ENCODE measurements at places on chromosomes 1 and 21.

DNA sequence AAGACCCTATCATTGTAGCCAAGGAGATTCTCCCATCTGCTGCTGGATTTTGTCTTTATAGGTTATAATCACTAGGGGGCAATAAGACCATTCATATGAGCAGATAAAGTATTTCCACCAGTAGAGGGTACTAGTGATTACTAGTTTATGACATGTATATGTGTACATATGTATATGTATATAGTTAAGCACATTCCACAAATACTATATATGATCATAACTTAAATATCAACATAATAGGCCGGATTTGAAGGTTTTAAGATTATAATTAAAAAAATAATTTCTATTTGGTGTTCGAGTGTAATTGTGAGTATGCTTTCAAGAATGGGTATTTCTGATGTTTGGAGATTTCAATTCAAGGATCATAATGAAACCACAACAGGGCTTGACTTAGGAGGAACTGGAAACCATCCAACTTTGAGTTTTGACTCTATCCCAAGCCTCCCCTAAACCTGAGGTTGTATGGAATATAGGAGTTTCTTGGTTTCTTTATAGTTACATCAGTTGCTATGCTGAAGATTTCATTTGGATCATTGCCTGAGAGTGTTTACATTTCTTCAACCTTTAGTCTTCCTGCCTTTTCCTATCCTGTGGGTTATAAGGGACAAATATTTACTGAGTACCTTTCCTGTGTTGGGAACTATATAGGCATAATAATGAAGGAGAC, 16.9 kb downstream of the TCEANC2 start:
- DNase-seq, result no peak

DNA sequence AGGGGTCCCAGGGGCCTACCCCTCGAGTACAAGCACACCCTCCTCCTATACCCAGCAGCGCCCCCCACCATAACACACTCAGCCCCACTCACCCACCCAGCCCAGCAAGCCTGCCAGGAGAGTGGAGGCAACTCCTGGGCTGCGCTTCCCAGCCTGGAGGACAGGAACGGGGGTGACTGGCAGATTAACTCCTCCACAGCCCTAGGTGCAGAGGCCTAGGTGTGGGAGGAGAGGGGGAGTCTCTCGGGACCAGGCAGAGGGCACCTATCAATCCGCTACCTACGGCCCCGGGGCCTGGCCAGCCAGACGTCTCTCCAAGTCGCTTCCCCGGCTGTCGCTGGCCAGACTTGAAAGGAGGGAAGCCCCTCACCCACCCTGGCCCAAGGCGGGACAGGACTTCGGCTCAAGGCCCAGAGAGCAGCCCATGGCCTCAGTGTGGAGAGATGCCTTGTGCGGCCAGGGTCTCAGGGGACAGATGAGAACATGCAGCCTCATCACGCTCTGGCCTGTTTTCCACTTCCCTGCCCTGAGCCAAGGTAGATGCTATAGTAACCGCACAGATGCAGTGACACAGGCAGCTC, 24.9 kb downstream of the MATN1 start:
- no peak for DNase-seq

DNA sequence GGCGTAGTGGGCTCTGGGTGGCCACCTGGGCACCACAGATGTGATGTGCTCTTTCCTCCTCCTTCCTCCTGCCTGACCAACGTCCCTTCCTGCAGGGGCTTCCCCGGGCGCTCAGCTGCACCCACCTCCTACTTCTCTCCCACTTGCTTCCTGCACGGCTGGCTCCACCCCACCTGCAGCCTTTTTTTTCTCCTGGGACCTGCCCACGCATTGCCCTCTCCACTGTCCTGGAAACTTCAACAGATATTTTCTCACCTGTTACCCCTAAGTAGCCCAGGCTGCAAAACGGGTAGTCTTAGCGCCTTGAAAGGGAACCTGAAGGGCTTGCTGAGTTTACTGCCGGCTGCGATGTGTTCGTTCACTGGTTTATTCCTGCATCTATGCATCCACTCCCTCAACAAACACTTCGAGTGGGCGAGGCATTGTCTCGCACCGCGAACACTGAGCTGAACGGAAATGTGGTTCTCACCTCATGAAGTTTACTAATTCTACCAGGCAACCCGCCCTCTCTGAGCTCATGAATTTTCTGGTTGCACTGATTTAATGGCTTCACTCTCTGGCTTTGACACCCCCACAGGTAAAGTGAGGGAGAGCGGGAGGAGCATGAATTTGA, 23.6 kb downstream of the ZBTB18 start:
- no peak for DNase-seq

GRCh38 chr1:61202854-61203598, 120.7 kb downstream of the NFIA start:
- DNase-seq, result no peak

- DNase-seq, result no peak
These were observed 187.3 kb downstream of the RYR2 start for GRCh38 chr1:237229333-237229732.

- no peak for DNase-seq
These were observed 96.7 kb downstream of the NGF start for GRCh38 chr1:115241309-115241708.

DNA sequence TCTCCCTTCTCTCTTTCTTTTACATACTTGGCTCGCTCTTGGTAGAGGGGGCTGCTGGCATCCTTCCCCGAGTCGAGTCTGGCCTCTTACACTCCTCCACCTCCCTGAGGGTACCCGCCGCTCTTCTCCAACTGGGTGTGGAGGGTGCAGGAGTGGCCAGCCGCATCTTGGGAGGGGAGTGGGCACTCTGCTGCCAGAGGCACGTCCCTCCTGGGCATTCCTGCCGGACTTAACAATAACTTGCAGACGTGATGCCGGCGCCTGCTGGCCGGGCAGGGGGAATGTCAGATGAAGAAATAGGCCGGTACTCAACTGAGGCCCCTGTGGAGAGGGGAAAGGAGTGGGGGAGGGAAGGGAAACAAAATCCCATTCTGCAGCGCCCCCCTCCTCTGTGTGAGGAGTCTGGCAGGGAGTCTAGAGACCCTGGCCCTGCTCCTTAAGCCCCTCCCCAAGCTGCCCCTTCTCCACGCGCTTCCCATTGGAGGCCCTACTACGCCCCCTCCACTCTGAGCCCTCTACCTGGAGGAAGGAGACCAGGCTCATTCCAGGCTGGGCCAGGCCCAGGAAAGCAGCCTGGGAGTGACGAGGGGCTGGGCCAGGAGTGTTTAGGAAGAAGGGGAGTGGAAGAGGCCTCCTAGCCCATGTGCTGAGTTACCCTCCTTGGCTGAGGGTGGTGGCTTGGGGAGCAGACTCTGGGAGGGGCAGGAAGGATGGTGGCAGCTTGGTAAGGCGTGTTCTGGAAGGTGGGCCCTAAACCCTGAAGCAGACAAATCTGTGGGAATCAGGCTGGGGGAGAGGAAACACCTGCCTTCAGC, 1.8 kb downstream of the ATP2B4 start:
- DNase-seq, result no peak

GRCh38 chr1:232667778-232668165, 37.8 kb upstream of the SIPA1L2 start:
- no peak for DNase-seq

GRCh38 chr1:118147522-118147921, 37.5 kb downstream of the SPAG17 start:
- no peak for DNase-seq

- DNase-seq, result no peak
These were observed 68.7 kb downstream of the CASZ1 start for GRCh38 chr1:10727751-10728232.

GRCh38 chr1:80882553-80882952, 918.2 kb upstream of the ADGRL2 start:
- peak; percentile 76 for DNase-seq

- no peak for DNase-seq
These were observed 20.6 kb downstream of the PGBD2 start for GRCh38 chr1:248926401-248927182.

GRCh38 chr1:211339631-211340041, 13.0 kb downstream of the TRAF5 start:
- DNase-seq, result no peak

GRCh38 chr1:3192825-3193224, 123.8 kb downstream of the PRDM16 start:
- DNase-seq, result no peak

DNA sequence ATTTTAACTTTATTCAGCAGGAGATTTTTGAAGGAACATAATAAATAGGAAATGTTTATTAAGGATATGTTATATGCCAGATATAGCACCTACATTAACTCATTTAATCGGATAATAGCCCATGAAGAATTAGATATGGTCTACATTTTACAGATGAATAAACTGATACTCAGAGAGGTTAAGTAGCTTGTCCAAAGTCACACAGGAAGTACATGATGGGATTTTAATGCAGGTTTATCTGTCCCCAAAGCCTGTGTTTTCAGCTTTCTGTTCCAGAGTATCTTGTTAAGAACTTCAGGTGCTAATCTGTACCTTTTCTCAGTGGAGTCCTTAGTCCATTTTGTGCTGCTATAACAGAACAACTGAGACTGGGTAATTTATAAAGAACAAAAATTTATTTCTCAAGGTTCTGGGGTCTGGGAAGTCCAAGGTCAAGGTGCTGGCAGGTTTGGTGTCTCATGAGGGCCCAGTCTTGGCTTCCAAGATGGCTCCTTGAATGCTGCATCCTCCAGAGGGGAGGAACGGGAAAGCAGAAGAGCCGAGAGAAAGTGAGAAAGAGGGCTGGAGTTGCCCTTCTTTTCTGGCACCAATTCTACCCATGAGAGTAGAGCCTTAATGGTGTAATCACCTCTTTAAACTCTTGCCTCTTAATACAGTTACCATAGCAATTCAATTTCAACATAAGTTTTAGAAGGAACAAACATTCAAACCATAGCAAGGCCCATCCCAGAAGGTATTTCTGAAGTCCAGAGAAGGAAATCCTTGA, 17.3 kb downstream of the C1orf21 start:
- DNase-seq, result no peak

DNA sequence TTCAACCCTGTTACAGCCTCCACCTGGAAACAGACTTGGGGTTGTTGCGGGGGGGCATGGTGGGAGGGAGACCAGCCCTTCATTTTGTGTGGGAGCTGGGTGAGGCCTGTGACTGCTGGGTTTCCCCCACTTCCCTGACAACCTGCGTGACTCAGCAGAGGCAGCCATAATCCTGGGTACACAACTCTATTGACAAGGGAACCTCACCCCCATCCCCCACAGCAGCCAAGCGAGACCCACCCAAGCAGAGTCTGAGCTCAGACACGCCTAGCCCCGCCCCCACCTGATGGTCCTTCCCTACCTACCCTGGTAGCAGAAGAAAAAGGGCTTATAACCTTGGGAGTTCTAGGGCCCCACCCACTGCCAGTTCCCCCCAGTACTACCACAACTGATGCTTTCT, 8.0 kb upstream of the CCDC190 start:
- DNase-seq, result no peak

GRCh38 chr1:209421978-209422680, 161.4 kb upstream of the CAMK1G start:
- DNase-seq, result no peak

DNA sequence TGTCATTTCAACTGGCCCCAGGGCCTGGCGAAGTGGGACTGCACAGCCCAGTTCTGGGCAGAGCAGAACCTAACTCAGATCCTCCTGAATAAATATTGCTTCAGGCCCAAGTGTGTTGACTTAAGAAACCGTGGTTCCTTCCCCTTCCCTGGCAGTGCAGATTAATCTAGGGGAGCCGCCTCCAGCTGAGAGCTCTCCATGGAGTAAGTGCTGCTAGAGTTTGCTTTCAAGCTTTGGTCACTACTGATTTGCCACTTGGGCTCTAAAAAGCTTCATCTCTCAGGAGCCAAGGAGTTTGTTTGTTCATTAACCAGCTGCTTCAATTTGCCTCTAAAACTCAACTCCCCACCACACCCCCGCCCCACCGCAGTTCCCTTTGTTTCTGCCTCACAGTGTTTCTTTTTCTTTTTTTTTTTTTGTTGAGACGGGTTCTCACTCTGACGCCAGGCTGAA, 112.1 kb downstream of the DTL start:
- no peak for DNase-seq

DNA sequence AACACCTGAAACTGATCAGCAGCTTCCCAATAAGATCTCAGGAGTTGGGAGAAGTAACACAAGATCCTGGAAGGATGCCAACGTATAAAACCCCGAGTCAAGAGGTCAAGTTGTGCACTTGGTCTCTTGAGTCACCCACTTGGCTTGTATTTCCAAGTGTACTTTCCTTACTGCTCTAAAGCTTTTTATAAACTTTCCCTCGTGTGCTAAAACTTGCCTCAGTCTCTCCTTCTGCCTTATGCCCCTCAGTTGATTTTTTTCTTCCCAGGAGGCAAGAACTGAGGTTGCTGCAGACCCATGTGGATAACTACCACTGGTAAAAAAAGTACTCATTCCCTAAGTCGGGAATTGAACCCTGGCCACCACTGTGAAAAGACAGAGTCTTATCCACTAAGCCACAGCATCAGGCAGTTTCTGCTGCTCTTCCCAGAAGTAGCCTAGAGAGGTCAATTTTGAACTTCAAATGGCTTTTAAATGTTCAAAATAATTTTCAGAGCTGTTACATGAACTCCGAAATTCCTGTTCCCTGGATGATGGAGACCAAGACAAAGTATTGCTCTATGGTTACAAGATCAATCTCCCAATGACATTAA, 28.9 kb downstream of the ITLN2 start:
- DNase-seq, result no peak

GRCh38 chr1:90133133-90133532, 138.2 kb downstream of the ZNF326 start:
- DNase-seq, result peak; percentile 9

DNA sequence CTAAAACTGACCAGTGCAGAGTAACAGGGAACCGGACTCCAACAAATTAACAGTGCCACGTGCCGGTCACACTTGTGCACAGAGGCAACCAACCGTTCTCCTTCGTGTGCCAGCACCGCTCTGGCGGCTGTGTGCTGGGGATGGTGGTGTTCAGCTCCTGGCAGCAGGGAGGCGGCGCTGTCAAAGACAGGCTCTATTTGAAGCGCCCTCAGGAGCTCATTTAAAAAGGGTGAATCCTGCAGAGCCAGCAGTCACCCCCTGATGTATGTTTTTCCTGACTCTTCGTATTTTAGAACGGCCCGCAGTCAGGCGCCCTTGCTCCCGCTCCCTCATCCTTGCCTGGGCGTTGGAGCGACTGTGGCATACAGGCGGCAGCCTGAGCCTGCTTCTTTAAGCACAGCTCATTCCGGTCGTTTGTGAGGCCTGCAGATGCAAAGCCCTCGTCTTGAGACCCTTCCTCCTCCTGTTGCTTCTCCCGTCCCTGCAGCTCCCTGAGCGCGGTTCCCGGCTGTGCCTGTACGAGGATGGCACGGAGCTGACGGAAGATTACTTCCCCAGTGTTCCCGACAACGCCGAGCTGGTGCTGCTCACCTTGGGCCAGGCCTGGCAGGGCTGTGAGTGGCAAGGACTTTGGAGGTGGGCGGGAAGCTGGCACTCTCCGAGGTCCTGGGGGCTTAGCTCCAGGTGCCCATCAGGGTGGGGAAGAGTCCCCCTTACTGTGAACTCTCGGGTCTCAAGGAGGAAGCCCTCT, 1.1 kb downstream of the DFFB start:
- DNase-seq, result no peak

DNA sequence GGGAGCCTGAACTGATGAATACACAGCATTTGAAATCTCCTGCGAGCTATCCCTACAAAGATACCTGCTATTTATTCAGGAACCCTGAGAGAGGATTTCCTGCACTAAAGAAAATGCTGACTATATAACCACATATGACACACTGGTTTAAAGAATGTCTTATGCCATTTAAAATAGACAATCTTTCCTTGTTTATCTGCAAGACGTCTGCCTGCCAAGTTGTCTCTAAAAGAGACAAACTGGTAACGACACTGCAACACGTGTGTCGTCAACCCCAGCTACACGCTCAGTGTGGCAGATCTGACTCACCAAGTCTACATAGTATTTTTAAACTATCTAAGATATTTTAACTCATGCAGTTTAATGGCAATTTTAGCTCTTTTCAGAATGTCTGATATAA, 42.7 kb downstream of the APP start:
- DNase-seq, result no peak

Measured in HS-27A (cell line).